PC-9 (cell line): ENCODE measurements at places on chromosomes 4 and X. TPM values are rescaled to one million over a fixed set of nuclear protein-coding genes. Genes with fewer than 3 reads are reported as not detected.

Gene WDR17
- 2.2 and 2.3 TPM in 2 replicates for total RNA-seq

Gene CCDC158
- total RNA-seq: not detected in 2 replicates

GRCh38 chrX:10156199-10157031 lies at the start of gene CLCN4:
CLCN4 (plus strand) TSS chrX:10156975; CDS start chrX:10185033, 28,058 bp downstream.
- DNase-seq: peak; percentile 78

DNA sequence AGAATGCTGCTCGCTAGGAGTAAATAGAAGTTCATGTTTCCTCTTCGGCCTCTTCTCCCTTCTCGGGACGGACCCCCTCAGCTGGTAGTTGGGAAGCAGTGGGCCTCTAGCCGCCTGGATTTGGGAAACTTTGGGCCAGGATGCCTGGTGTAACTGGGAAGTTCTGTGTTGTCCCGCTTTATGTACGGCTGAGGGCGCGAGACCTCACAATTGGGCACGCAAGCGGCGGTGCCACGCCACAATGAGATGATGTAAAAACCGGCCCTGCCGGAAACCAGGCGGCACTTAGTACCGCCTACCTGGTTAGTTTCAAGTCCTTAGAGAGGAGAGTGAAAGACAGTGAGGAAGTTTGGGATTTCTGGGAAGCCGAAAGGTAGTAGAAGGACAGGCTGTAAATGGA lies at the start of gene CT83:
Gene CT83 (minus strand): TSS at position 155 of the 400 bp plus-strand sequence. CDS start 120 bp downstream, at position 35.
- no peak for DNase-seq

DNA sequence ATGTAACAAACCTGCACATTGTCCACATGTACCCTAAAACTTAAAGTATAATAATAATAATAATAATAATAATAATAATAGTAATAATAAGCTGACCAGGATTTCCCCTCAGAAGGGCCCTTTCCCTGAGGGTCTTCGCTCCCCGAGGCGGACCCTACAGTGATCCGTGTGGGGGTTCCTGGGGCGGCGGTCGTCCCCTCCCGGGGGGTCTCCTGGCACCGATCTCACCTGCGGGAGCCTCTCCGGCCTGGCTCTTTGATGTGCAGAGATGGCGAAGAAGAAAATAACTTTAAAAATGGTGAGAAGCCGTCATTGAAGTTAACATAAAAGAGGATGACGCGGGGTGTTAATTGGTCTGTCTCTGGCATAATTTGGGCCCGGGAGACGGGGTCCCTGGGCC lies 48.2 kb upstream of the PPP2R3B start:
- no peak for DNase-seq

Gene LINC00632
- total RNA-seq: 0.20 and 0.46 TPM in 2 replicates

- no peak for DNase-seq
These were observed 496.3 kb downstream of the STPG2 start for GRCh38 chr4:97646997-97647396.

GRCh38 chrX:130446974-130447373 lies 45.2 kb downstream of the RBMX2 start:
- DNase-seq: no peak

DNA sequence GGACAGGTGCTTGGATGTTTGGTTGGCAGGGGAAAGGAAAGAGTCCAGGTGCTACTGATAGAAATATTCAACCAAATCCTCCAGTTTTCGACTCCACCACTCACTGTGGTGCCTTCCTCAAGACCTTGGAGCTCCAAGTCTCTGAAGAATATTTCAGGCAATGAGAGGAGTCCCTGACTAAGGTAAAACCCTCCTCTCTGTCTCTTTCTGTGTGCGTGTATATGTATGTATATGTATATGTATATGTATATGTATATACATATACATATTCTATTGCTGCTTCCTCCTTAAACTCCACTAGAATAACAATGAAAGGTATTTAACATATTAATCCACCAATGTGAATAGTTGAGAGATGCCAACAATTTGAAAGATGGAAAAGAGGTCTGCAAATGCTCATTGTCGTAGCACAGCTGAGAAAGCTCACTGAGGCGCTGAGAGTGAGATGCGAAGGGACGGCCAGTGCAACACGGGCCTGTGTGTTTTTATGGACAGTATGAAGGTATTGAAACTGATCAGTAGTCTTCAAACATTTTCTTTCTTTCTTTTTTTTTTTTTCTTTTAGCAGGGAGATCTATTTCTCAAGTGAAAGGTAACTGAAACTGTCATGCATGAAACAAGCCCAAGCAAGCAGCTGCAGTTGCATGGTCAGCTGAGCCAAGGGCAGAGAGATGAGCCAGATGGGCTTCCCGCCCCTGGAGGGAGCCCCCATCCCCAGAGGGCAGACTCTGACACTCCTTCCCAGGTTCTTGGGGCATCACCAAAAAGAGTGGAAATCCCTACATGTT lies 41.1 kb upstream of the HS3ST1 start:
- DNase-seq: no peak

- DNase-seq: no peak
These were observed 4.3 kb upstream of the SH3BP2 start for GRCh38 chr4:2788532-2789103.

Gene C4orf50
- total RNA-seq: not detected in 2 replicates

GRCh38 chrX:74492720-74493201 lies 71.5 kb downstream of the SLC16A2 start:
- DNase-seq: no peak

DNA sequence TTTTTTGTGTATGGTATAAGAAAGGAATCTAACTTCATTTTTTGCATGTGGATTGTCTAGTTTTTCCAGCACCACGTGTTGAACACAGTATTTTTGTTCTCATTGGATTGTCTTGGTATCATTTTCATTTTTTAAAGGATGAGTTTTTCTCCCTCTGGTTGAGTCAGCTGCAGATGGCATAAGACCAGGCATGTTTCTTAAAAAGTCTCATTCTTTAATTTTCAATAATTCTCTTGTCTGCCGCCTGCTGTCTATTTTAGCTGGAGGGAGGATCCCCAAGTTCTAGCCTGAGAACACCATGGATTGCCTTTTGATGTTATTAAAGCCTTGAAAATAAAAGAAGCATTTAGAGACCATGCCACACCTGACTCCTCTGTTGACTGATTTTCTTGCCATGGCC lies 263.8 kb downstream of the ARHGAP24 start:
- no peak for DNase-seq

Gene SSX4B
- total RNA-seq: not detected in 2 replicates

DNA sequence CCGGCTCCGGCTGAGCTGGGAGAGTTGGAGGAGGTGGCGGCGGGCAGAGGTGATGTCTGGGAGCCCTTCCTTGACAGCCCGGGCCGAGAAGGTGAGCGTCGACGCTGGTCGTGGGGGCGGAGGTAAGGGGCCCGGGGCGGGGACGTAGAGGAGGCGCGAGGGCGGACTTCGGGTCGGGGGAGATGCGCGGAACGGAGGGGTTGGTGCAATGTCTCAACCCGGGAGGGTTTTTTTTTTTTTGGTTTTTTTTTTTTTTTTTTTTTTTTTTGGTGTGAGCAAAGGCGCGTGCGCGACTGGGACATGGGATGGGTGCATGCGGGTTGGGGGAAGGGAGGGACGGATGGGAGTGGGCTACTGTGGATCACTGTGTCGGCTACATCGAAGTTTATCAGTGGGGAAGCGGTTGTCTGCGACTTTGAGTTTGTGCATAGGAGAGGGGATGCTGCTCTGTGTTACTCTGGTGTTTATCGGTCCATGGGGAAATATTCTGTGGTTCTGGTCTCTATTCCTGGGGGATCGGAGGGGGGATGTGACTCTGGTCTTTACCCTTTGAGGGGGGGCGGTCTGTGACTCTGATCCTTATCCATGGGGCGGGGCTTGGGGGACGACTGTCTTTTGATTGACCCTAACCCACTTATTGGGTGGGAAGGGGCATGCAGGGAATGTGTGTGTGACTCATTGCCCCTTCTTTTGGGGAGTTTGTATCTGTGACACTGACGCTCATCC lies 537 bp downstream of the RBM10 start:
- DNase-seq: no peak

Gene GLRA2
- total RNA-seq: not detected in 2 replicates

Gene ANAPC10
- 16.5 and 20.2 TPM in 2 replicates for total RNA-seq

Gene SLC26A1
- total RNA-seq: 0.53 and 1.3 TPM in 2 replicates

- no peak for DNase-seq
These were observed 29.0 kb upstream of the MOB1B start for GRCh38 chr4:70873216-70873615.

Gene HAND2
- not detected in 2 replicates for total RNA-seq

DNA sequence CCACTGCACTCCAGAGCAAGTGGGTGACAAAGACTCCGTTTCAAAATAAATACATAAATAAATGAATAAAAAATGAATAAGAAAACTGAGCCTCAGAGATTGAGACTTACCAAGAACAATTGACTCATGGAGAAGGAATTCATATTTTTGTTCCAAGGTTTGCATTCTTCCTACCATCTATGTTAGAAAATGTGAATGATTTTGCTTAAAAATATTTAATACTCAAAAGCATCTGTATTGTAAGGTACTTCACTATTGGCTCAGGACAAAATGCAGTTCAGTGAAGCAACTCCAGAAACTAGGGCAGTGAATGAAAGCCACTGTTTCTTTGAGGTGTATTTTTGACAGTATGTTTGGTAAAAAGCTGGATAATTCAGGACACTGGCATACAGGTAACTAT lies 54.1 kb downstream of the XAGE2 start:
- DNase-seq: no peak

Gene NEK1
- 12.2 and 18.6 TPM in 2 replicates for total RNA-seq

- DNase-seq: no peak
These were observed 653.9 kb upstream of the AADAT start for GRCh38 chr4:170743633-170744032.

Gene LDOC1
- total RNA-seq: 42.4 and 49.5 TPM in 2 replicates

DNA sequence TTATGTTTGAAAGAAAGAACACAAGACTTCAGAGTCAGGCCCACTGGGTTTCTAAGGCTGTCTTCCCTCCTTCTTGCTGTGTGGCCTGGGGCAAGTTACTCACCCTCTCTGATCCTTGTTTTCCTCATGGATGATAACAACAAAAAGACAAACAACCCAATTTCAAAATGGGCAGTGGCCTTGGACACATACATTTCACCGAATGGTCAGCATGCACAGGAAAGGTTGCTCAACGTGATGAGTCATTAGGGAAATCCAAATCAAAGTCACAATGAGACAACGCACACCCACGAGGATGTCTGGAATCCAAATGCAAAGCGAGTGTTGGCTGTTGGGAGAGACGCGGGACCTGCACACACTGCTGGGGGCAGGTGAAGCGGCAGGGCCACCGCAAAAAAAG lies 50.8 kb upstream of the PPP2R2C start:
- no peak for DNase-seq

Gene IL15
- 4.2 and 4.8 TPM in 2 replicates for total RNA-seq

- peak; percentile 37 for DNase-seq
These were observed 88.8 kb upstream of the GPC3 start for GRCh38 chrX:134074151-134074550.

- DNase-seq: no peak
These were observed 60.1 kb downstream of the LRP2BP start for GRCh38 chr4:185335579-185335978.

GRCh38 chrX:106481341-106481740 lies 130.4 kb upstream of the RADX start:
- DNase-seq: peak; percentile 20

- no peak for DNase-seq
These were observed 59.0 kb downstream of the RNF150 start for GRCh38 chr4:141074098-141074878.
